CD4-positive, alpha-beta memory T cell (primary cell): ENCODE measurements at places on chromosomes 7 and 10. TPM values are rescaled to one million over a fixed set of nuclear protein-coding genes. Genes with fewer than 3 reads are reported as not detected.

ZNF239 gene
- 6.2 TPM for total RNA-seq

DNA sequence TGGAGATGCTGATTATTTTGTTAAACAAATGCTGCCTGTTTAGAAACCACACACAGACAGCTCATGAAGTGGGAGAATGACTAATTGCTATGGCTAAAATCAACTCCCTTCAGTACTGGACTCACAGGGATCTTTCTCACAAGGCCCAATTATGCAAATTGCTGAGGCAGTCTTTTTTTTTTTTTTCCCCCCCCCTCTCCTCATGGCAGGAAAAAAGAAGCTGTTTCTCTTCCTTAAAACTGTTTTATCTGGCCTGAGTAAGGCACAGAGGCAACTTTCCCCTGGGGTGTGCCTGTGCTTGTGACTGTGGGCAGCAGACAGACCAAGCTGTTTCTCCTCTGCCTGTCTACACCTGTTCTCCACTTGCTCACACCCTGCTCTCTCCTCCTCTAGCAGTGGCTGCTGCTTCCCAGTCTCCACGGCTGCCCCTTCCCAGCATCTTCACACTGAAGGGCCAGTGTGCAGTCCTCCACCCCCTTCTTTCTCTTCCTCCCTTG is 65.4 kb upstream of the STEAP1B start:
- no peak for DNase-seq
- H3K4me1 ChIP-seq: peaks cover 45% of the 10 kb centered on the region
- no peaks in the 10 kb centered on the region for H3K27me3 ChIP-seq

ZNF735 gene
- not detected for total RNA-seq

DNA sequence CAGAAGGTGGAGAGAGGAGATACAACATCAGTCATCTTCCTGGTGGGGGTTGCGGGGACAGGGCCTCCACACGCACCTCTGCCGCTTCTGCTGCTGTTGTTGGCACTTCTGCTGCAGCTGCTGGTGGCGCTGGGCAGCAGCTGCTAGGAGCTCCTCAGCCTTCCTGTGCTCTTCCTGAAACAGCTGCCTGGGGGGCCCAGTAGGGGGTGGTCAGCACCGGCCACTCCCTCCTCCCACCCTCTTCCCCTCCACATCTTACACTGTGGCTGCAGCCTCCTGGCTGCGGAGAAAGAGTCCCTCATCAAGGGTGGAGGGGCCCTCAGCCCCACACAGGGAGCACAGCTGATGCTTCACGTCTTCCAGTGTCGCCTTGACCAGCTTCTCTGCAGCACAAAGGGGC is 9.9 kb downstream of the SYCE1 start:
- no peak overlapping the region for H3K27ac ChIP-seq
- H3K36me3 ChIP-seq: no peaks in the 10 kb centered on the region
- H3K4me1 ChIP-seq: no peaks in the 10 kb centered on the region
- DNase-seq: no peak

GHRHR gene
- not detected for total RNA-seq

SH2D4B gene
- total RNA-seq: 0.17 TPM

GRCh38 chr10:133400624-133401424 is 6.9 kb downstream of the MTG1 start:
- H3K27me3 ChIP-seq: no peaks in the 10 kb centered on the region
- no peak overlapping the region for H3K4me3 ChIP-seq
- H3K27ac ChIP-seq: no peak overlapping the region

HABP2 gene
- total RNA-seq: not detected

GRCh38 chr10:132840698-132841614 is 55.0 kb upstream of the NKX6-2 start:
- no peaks in the 10 kb centered on the region for H3K4me1 ChIP-seq
- no peak overlapping the region for H3K27ac ChIP-seq
- no peaks in the 10 kb centered on the region for H3K27me3 ChIP-seq
- no peak overlapping the region for H3K4me3 ChIP-seq
- DNase-seq: no peak
- H3K36me3 ChIP-seq: no peaks in the 10 kb centered on the region

DNA sequence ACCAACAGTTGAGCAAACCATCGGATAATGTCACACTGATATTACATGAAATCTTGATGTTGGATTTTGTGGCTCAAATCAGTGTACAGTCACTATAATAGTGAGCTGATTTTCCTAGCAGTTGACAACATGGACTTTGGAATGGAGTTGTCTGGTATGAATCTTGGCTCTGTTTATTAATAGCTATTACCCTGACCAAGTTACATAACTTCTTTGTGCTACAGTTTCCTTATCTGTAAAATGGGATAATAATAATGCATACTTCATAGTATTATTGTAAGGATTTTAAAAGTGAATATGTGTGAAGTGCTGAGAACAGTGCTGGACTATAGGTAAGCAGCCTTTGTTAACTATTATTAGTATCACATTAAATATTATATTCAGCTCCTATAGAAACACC is 26.1 kb upstream of the ANLN start:
- H3K4me3 ChIP-seq: no peak overlapping the region
- peaks cover 11% of the 10 kb centered on the region for H3K4me1 ChIP-seq
- no peak for DNase-seq
- H3K36me3 ChIP-seq: no peaks in the 10 kb centered on the region
- no peak overlapping the region for H3K27ac ChIP-seq
- H3K27me3 ChIP-seq: peaks cover 6% of the 10 kb centered on the region

GRCh38 chr7:136692221-136692620 is 176.2 kb upstream of the CHRM2 start:
- DNase-seq: no peak
- H3K4me1 ChIP-seq: no peaks in the 10 kb centered on the region
- no peak overlapping the region for H3K4me3 ChIP-seq
- no peaks in the 10 kb centered on the region for H3K36me3 ChIP-seq
- no peak overlapping the region for H3K27ac ChIP-seq
- no peaks in the 10 kb centered on the region for H3K27me3 ChIP-seq

PHKG1 gene
- total RNA-seq: 3.7 TPM
